ENCODE measurements at places on chromosomes 5 and 9.

GRCh38 chr9:136343121-136343883 lies 16.0 kb downstream of the GPSM1 start:
- no peak for DNase-seq

DNA sequence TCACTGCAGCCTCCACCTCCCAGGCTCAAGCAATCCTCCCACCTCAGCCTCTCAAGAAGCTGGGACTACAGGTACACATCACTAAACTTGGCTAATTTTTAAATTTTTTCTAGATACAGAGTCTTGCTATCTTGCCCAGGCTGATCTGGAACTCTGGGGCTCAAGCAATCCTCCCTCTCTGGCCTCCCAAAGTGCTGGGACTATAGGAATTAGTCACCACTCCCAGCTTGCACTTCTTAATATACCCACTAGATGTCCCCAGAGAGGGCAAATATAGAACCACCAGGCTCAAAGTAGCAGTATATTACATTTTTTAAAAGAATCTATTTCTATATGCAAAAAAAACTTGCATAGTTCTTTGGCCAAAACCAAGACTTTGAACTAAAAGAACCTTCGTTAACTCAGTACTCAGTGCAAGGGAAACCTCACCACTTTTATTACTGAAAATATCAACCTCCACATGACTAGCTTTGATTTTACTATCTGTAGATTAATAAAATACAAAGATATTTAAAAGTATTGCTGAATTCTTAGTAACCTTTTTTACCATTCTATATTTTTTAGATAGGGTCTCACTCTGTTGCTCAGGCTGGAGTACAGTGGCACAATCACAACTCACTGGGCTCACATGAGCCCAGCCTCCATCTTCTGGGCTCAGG lies 25.8 kb upstream of the HSD17B3 start:
- DNase-seq, result peak; percentile 39

- DNase-seq, result no peak
Observed at GRCh38 chr9:1013021-1013420, 36.6 kb downstream of the DMRT3 start.

DNA sequence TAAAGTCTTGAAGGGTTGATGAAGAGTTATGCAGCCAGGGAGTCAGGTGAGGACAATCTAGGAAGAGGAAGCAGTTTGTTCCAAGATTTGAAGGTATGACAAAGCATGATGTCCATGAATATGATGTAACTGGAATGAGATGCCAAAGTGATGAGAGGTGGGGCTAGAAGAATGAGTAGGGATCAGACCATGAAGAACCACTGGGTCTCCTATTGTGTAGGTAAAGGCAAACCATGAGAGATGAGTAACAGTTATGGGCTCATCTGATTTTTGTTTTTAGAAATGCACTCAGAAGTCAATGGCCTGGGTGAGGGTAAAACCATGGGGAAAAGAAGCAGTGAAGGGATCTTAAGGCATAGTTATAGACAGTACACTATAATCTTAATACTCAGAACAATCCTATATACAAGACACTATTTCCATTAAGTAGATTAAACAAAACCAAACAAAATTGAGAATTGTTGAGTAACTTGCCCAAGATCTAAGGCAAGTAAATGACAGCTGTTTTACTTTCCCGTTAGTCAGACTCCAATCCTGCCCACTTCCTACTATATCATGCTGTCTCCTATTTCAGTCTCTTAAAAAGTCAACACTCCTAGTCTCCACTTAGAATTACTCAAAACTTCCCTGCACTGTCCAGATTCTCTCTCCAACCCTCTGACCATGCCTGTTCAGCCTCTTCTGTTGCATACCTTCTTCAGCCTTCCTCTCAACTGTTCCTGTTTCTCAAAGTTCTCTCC lies 393.8 kb upstream of the MEF2C start:
- no peak for DNase-seq

DNA sequence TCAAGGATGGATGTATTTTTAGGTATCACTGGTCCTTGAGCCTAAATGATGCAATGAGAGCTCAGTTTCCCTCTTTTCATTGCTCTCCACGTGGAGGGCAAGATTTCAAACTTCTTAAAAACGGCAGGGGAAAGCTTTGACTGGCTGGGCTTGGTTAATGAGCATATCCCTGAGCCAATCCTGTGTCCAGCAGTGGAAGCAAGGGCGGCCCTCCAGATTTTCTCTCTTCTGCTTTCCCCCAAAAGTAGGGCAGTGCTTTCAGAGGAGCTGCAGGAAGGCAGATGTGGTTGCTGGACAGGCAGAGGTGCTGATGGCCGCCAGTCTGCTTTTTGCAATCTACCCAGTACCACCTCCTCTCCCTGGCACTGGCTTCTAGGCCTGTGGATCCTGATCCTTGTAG lies 30.0 kb upstream of the TBC1D2 start:
- no peak for DNase-seq

DNA sequence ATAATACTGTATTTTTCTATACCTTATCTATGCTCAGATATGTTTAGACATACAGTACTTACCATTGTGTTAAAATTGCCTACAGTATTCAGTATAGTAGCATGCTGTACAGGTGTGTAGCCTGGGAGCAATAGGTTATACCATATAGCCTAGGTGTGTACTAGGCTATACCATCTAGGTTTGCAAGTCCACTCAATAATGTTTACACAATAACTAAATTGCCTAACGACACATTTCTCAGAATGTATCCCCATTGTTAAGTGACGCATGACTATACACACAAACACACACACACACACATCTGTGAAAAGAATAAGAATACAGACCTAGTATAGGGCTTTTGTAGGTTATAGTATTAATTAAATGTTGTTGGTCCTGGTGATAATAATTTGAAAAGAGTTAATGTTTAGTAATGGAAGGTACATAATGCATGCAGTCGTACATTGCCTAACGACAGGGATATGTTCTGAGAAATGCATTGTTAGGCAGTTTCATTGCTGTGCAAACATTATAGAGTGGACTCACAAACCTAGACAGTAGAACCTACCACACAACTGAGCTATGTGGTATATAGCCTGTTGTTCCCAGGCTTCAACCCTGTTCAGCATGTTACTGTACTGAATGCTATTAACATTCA lies 13.6 kb downstream of the TDRD7 start:
- DNase-seq, result no peak

DNA sequence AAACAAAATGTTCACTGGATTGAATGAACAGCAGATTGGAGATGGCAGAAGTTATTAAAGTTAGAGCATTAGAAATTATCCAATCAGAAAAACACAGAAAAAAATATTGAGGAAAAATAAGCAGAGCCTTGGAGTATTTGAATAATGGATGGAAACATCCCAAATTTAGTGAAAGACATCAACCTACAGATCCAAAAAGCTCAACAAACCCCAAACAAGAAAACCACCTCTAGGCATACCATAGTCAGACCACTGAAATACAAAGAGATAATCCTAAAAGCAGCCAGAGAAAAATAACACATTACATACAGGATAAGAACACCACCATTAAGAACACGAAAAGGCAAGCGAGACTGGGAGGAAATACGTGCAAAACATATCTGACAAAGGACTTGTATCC lies 5.2 kb downstream of the INIP start:
- no peak for DNase-seq

GRCh38 chr9:20508242-20508641 lies 114.1 kb downstream of the MLLT3 start:
- DNase-seq, result no peak

GRCh38 chr9:120210274-120210673 lies 369.7 kb downstream of the CDK5RAP2 start:
- no peak for DNase-seq

GRCh38 chr5:69043655-69043996 lies 50.2 kb upstream of the SLC30A5 start:
- no peak for DNase-seq

- DNase-seq, result no peak
Observed at GRCh38 chr9:124776618-124776953, 347 bp upstream of the OLFML2A start.

- DNase-seq, result no peak
Observed at GRCh38 chr5:43804041-43804440, 201.1 kb downstream of the NNT start.
